ENCODE measurements at places on chromosomes 5 and 9.

DNA sequence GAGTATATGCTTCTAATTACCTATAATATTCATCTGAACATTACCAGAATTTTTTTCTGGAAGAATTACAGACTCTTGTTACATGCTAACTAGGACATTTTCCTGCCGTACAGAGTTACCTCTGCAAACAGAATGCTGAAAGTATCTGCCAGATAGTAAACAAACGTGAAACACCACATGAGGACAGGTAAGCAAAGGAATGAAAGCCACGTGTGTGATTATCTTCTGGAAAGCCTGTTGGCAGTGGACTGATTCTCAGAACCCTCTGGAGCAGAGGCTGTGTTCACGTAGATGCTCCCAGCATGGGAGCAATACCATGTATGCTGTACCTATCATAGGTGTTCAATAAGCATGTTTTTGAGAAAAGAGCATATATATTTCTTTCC is 472.6 kb downstream of the ENC1 start:
- DNase-seq, result no peak

DNA sequence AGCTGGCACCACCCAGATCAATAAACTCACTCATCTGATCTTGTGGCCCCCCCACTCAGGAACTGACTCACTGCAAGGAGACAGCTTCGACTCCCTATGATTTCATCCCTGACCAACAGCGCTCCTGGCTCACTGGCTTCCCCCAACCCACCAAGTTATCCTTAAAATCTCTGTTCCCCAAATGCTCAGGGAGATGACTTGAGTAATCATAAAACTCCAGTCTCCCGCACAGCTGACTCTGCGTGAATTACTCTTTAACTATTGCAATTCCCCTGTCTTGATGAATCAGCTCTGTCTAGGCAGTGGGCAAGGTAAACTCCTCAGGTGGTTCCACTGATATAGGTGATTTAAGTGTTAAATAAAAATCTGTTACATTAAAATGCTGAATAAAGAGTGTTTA is 1.9 kb upstream of the TRIM32 start:
- DNase-seq, result no peak

- no peak for DNase-seq
These were observed 37.8 kb downstream of the EXOSC2 start for GRCh38 chr9:130731355-130731754.

DNA sequence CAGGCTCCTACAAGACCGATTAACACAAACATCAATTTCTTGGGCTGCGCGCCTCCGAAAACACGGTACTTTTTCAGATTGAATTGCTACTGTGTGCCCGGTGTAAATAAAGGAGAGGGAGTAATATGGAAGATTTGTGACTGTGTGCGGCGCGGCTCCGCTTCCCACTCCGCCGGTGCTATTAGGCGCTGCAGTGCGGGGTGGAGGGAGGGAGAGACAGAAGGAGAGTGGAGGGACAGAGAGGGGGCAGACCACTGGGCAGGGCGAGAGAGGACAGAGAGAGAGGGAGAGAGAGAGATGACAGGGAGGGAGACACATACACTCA is 24.7 kb upstream of the RNU6ATAC start:
- DNase-seq, result no peak

DNA sequence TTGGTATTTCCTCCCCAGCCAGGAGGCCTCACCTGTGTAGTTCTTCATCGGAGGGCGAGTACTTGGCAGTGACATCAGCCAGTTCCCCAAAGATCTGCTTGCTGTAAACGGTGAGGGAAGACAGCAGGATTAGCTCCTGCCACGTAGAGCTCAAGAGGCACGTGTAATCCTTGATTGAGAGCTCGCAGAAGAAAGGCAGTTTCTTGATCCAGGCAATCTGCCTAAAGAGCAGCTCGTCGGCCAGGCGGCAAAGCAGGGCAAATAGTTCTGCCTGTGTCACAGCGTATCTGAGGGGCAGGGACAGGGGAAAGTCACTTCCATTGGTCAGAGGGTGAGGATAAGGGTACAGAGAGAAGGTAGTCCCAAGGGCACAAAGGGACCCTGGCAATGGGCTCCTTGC is 28.6 kb upstream of the NR5A1 start:
- DNase-seq, result no peak

DNA sequence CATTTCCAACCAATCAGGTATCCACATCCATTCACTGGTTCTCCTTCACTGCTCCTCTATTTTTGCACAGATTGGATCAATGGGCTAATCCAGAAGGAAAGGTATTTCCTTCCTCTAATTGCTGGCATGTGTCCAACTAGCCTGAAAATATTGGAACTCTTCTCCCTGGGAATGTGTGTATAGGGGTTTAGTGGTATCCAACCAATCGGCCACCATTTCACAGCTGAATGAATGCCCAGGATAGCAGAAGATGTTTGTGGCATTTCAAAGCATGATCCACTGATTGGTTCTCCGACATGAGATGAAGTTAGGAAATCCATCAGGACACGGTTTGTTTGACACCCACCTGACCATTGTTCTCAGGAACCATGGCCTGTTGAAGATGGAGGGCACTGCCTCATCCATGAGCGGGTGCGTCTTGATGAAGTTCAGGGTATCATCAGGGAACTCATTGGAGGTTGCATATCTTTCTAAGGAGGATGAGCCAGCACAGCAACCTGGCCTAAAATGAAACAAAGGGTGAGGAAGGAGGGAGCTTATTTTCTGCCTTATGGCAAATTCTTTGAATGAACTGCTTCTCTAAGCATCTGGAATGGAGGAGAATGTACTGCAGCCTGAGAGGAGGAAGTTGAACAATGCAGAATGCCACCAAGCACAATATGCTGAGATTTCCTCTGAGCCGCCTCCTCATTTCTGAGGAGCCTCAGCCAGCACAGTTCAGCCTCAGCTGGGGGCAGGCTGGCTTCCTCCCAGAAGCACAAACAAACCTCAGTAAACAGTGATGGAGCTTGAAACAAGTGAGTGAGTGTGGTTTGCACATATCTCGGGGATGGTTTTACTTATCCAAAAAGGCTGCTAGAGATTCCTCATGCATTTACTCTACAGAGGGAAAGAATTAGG is 94.6 kb downstream of the SEMA6A start:
- DNase-seq, result no peak

GRCh38 chr9:27303219-27303618 is 6.3 kb upstream of the EQTN start:
- no peak for DNase-seq

DNA sequence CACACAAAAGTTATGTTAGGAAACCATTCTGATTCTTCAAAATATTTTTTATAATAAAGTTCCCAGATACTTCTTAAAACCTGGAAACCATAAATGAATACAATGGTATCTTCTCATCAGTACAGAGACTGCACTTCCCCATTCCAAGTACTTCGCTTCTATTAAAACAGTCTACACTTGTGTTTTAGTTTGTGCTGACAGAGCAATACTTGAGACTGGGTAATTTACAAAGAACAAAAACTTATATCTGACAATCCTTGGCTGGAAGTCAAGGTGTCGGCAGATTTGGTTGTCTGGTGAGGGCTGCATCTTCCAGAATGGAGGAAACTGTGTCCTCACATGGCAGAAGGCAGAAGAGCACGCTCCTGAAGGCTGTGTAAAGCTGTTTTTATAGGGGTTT is 70.1 kb downstream of the RFX3 start:
- no peak for DNase-seq

DNA sequence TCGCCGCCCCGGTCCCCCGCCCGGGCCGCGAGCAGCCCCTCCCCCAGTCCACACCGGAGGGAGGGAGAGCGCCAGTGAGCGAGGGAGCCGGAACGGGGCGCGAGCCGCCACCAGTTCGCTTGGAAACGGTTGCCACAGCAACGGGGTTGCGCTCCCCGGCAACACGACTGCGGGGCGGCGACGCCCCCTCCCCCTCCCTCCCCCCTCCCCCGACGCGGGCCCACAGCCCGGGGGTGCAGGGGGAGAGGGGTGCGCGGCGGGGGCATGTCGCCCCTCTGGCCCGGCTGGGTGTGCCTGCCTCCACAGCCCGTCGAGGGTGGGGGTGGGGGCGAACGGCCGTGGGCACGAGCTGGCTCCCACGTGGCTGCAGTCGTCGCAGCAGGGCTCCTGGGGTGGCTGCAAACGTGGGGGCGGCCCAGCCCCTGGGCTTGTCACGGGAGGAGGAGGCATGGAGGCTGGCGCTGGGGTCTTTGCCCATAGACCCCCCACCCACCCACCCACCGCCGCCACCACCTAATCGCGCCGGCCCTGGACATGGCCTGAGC is 524 bp downstream of the PRR7 start:
- no peak for DNase-seq

DNA sequence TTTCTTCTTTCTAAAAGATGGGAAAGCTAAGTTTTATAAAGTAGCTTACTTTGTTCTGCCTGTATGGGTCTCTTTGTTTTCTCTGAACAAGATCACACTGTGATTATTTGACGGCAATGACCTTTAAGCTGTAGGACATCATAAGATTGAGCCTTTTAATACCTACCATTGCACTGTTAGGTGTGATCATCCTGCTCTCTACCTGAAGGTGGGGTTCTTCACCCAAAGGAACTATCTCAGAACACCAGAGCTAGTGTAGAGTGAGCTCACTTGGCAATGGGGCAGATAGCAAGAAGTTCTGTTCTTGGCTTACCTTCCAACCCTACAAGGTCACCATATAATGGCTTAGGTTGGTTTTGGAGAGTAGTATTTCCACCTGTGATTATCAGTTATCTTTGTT is 200.2 kb downstream of the SPATA31D1 start:
- DNase-seq, result no peak

- DNase-seq, result no peak
These were observed 84.4 kb downstream of the ZSWIM6 start for GRCh38 chr5:61416420-61416819.

- DNase-seq, result no peak
These were observed 411.2 kb upstream of the SLC30A5 start for GRCh38 chr5:68682400-68683160.

- DNase-seq, result no peak
These were observed 263.6 kb downstream of the FANCC start for GRCh38 chr9:95053611-95054570.

DNA sequence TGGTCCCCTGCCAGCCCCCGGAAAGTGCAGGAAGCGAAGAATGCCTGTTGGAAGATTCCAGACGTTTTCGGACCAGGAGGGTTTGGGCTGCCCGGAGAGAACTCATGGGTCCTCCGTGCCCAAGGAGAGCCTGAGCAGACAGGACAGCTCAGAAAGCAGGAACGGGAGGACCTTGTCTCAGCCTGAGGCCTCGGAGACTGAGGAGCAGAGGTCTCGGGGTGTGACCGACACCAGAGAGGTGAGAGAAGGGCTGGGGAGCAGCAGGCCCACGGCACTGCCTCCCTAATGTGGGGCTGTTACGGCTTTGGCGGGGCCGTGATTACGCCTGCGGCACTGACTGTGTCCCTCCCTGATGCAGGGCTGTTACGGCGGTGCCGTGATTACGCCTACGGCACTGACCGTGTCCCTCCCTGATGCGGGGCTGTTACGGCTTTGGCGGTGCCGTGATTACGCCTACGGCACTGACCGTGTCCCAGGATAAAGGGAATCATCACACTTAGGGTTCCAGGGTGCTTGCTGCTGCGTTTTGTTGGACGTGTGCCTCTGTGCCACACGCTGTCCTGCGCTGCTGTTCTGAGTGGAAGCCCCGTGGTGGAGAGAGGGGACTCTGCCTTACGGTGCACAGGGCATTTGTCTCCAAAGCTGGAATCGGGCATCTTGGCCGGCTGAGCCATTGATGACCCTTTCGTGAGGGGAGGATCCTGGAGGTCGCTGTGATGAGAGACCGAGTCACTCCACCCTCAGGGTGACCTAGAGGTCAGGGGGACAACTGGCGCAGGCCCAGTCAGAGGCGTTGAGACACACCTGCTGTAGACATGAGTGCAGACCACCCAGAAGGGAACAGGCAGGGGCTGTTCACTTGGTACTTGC is 25.7 kb downstream of the CEP72 start:
- no peak for DNase-seq

GRCh38 chr5:17192191-17192590 is 25.2 kb upstream of the BASP1 start:
- DNase-seq, result no peak

DNA sequence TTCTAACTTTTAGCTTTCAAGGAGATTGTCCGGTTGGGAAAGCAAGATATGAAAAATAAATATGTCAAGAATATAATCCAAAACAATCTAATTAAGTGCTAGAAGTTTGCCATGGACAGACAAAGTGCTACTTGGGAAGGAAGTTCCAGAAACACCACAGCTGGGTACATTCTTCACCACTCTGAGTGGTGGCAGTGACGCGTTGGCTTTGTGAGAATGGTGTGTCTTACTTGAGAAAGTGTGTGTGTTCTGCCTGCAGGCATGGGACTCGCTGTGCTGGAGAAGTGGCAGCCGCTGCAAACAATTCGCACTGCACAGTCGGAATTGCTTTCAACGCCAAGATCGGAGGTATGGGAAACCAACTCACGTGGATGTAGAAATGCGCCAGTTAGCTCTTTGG is 177.2 kb downstream of the PCSK5 start:
- DNase-seq, result no peak

- no peak for DNase-seq
These were observed 1802.5 kb downstream of the EFNA5 start for GRCh38 chr5:105868038-105868780.

- no peak for DNase-seq
These were observed 1078.3 kb upstream of the DMAC1 start for GRCh38 chr9:8877753-8878494.

- DNase-seq, result no peak
These were observed 168.1 kb upstream of the POC5 start for GRCh38 chr5:75885321-75885720.

DNA sequence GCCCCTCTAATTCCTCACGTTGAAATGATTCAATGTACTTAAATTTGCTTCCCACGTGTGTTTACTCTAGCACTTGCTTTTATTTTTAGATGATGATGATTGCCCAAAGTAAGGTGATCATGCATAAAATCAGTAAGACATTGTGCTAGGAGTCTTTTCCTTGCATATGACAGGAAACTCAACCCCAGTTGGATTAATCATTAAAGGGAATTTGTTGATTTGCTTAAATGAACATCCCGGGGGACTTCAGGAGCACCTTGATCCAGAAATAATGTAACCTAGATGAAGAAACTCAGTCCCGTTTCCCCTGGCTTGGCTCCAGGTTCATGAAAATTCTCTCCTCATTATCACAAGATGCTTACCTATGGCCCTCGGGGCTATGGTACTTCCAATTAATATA is 106.1 kb upstream of the STC2 start:
- no peak for DNase-seq

DNA sequence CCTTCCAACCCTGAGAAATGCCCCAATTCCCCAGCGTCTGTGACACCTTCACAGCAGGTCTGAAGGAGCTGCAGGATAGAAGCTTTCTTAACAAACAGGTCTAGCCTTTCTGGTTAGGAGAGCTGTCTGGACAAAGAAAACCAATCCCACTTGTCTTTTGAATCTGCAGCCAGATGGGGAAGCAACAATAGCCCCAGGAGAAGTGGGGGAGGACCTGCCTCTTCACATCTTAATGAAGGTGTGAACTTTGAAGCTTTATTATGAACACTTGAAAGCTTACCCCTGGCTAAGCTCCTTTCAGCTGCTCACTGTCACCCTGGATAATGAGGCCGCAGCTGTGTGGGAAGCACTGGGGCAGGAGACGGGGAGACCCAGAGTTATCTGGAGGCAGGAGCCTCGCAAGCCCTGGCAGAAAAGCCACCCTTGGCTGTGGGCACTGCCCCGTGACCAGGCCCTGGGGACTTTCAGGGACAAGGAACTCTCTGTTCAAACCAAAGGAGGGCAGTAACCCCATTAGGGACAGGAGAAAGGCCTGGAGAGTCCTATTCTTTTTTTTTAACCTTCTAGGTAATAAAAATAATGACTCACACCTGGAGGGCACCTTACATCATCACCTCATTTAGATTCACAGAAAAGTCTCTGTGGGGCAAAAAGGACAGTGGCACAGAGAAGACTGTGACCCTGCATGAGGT is 151.8 kb upstream of the RAD23B start:
- no peak for DNase-seq

All from activated T-cell treated with anti-CD3 and anti-CD28 coated beads for 4 hours (primary cell).